Activated T-helper 2 cell treated with anti-CD3 and anti-CD28 coated beads, Interferon-gamma antibody, Interleukin-2, Interleukin-4, amounts not matched to agents 10 μg/mL and 5 μg/mL and 100 μg/mL, durations not matched to agents 14 hours and 24 hours and 36 hours (primary cell): ENCODE measurements at places on chromosomes 5 and 9. TPM values are rescaled to one million over a fixed set of nuclear protein-coding genes. Genes with fewer than 3 reads are reported as not detected.

GRCh38 chr5:21831145-21831787, 1021.9 kb downstream of the CDH12 start:
- DNase-seq, result no peak

DNA sequence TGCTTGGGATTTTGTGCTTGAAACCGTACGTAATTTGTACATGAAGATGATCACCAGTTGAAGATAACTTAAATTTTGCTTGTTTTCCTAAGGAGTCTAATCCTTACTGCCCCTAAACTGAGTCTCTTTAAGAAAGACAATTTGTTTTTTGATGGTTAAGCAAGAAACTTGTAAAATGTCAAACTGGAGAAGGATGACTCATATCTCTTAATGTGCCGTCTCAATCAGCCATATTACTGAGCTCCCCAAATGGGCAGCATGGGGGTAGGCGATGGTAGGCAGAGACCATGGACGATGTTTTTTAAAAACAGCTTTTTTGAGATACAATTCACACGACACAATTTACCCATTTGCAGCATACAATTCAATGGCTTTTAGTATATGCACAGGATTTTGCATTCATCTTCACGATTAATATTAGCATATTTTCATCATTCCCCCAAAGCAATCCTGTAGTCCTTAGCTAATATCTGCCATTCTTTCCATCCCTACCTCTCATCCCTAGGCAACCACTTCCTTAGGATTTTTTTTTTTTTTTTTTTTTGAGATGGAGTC, 14.3 kb downstream of the ARHGAP26 start:
- no peak for DNase-seq

GRCh38 chr5:170252720-170253350, 20.1 kb downstream of the C5orf58 start:
- no peak for DNase-seq

DNA sequence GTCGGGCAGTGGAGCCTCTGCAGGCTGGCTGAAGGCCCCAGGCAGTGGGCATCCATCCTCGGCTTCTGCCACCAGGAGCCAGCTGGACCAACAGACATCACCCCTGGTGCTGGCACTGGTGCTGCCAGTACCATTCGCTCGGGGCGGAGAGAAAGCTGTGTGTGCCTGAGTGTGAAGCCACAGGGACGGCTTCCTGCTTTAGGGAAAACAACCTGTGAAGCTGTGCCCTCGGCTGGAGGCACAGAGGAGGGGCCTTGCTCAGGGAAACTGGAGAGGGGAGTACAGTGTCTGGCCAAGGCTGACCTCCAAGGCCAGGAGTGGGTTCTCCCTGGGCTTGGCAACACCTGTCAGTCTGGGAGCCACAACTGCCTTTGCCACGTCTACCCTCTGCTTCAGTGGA, 38.3 kb downstream of the NEK6 start:
- no peak for DNase-seq

DNA sequence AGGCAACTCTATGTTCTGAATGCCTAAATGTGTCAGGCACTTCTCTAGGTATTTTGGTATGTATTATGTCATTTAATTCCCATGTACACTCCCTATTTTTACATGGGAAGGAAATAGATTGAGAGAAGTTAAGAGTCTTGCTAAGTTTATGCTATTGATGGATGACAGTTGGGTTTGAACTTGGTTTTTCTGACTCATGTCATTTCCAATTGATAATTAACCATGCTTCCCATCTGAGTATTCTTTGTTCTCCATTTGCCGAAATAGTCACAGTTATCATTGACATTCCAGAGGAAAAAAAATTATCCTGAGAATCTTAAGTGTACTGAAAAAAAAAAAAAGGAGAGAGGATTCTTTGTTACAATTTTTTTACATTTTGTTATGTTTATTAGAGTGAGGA, 23.1 kb upstream of the DMRTA1 start:
- no peak for DNase-seq

- DNase-seq, result no peak
These were observed 32.6 kb upstream of the TMEM250 start for GRCh38 chr9:136151214-136151804.

DNA sequence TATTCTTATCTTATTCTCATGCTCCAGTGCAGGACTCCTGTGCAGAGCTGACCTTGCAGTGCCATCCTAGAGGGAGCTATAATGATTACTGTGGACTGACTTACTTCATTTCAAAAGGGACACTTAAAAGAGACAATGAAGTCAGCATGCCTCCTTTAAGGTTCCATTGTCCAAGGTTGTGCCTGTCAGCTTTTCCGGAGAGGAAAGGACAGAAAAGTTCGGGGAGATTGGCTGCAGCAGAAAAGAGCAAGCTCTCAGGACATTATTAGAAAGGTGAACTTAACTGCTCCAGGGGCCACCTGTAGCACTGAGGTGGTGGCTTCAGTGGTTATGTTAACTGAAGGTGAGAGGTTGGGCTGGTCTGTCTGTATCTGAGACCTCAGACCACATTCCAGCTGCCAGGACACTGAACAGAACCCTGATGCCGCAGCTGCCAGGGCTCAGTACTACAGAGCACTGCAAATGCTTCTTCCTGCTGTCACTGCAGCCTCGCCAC, 112.9 kb downstream of the ST8SIA4 start:
- DNase-seq, result no peak

DNA sequence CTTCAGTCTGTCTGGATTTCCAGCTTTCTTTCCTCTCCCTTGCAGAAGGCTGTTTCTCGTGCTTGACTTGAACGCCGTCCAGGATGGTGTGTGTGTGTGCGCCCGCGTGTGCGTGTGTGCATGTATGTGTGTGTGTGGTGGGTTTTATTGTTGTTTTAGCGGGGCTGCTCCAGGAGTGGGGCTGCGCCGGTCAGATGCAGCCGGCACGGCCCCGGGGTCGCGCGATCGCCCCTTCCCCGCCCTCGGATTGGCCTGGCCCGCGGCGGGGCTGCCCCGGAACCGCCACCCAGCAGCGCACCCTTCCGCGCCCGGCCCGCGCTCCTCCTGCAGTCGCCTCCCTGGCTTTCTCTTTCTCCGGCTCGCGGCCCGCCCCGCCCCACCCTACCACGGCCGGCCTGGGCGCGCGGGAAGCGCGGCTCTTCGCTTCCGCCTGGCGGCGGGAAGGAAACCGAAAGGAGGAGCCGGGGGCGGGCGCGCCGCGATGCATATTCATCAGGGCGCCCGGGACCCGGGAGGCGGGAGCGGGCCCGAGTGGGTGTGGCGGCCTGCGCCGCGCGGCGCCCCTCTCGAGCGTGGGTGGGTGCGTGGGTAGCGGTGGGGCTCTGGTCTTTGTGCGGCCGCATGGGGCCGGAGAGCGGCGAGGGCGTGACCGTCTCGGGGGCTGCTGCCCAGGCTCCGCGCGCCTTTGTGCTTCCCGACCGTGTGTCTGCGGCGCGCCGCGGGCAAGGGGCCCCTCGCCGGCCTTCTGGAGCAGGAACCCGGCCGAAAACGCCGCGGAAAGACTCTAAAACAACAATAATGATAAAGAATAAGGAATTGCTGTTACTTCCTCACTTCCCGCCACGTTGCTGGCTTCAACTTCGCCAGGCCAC, 8.5 kb upstream of the NFIB start:
- peak; percentile 82 for DNase-seq

DNA sequence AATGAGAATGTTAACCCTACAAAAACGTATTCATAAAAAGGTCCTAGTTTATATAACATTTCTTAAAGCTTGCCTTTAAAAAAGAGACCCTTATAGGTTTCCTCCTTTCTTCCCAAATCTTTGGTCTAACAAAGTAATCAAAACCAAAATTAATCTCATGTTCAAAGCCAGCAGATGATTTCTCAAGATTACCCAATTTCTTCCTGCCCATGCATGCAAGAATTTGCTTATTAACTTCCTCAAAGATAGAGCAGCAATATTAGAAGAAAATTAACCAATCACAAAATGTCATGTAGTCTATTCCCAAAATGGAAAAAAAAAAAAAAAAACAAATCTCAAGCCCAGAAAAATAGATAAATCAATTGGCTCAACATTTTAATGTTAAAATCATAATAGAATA, 114.9 kb downstream of the MLLT3 start:
- DNase-seq, result no peak

DNA sequence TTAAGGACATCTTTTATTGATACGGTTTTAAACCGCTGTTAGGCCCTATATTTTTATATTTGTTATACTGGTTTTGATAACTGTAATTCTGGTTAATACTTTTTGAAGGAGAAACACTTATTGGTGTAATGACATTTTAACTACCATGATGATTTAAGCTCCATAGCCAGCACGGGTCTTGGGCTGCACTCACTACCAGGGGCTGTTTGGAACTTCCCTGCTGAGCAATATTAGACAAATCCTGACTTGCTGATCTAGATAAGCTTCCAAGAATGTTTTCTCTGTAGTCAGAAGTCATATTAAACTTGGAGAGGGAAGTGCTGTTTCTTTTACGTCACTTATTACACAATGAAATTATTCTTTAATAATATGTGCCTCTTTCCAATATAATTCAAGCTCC, 540.0 kb upstream of the GRAMD2B start:
- DNase-seq, result no peak

DNA sequence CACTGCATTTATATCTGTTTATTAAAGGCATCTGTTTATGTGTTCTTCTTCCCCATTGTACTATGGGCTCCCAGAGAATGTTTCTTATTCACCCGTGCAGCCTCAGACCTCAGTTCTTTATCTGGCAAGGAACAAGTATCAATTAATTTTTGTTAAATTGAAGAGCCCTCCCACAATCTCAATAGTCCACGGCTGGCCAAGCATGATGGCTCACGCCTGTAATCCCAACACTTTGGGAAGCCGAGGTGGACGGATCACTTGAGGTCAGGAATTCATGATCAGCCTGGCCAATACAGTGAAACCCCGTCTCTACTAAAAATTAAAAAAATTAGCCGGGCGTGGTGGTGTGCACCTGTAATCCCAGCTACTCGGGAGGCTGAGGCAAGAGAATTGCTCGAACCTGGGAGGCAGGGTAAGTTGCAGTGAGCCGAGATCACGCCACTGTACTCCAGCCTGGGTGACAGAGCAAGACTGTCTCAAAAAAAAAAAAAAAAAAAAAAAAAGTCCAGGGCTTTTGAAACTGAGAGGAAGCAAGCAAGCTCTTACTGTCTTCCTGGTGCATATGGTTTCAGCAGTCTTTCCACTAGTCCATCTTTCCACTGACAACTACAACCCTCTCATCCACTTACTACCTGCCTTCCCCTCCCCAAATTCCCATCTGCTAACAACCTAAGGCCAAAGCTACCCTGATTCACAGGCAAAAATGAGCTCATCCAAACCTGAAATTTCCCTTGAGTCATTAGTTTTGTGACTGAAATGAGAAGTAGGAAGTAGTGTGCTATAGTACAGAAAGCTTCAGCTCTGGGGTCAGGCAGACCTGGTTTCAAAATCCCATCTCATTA, 2.3 kb upstream of the HK3 start:
- no peak for DNase-seq

DNA sequence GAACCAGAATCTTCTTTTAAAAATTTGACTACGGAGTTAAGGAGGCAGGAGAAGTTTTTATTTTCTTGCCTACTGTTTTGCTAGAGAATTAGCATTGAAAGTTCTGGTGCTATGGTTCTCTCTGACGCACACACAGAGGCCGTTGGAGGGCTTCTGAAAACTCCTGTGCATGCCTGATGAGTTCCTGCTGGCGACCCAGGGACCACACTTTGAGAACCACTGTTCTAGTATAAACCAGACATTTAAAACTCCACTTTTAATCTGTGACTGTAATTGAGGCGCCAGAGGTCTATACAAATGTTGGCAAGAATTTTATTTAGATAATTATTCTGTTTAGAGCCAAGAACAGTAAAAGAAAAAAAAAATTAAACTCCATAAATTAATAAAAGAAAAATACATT, 99.5 kb upstream of the OTULINL start:
- DNase-seq, result no peak

DNA sequence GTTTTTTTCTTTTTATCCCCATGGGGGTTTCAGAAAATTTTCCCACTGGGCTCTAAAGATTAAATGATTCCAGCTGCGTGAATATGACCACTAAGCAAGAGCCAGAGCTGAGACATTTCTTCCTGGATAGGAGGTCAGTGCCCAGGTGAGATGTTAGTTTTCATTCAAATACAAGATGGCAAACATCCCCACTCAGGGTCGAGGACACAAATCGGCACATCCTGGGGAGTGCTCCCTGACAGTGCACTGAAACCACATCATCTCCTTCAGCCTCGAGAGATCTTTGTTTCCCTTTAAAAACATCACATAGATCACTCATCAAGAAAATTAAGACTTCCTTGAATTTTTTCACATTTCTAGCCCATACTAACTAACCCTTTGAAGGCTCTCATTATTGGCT, 273.2 kb upstream of the PANK3 start:
- DNase-seq, result no peak

- no peak for DNase-seq
These were observed 215.2 kb upstream of the SNX2 start for GRCh38 chr5:122559676-122560075.

- DNase-seq, result no peak
These were observed 10.8 kb downstream of the CETN3 start for GRCh38 chr5:90398726-90399125.

GRCh38 chr9:75658301-75658905, 232.1 kb upstream of the PCSK5 start:
- DNase-seq, result no peak

DNA sequence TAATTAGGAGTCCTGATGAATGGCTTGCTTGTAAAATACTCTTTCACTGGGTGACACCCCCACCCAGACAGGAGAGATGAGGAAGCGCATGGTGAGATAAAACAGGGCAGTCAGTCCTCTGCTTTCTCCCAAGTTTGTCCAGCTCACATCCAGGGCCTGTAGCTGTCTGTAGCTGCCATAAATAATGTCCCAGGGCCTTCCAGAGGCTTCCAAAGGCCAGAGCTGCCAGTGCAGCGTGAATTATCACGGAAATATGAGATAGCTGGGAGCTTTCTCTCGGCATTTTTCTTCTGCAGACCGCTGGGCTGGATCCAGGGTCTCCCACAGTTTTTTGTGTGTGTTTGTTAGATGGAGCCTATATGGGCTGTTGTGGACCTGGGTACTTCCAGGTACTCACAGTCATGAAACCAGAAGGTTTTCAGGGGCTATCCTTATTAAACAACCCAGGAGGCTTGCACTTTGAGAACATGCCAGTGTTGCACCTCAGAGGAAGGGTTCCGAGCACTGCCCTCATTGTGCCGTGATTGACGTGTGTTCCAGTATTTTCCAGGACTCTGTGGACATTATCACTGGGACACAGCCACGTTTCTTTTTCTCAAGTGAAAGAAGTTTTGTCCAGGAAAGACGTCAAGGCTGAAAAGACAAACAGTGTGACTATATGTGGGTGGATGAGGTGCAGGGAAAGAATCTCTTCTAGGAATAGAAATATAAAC, 117.5 kb downstream of the FGF1 start:
- no peak for DNase-seq

Gene TAF11L5
- not detected in 2 replicates for total RNA-seq

Gene PTRH1
- total RNA-seq, result 20.1 and 21.5 TPM in 2 replicates

Gene PRLR
- not detected in 2 replicates for total RNA-seq

Gene PPP3R2
- not detected in 2 replicates for total RNA-seq

Gene FOXD4L5
- total RNA-seq, result 0.09 and 0.23 TPM in 2 replicates

Gene CD14
- 0.39 TPM in 2 replicates for total RNA-seq

Gene ENTPD2
- not detected in 2 replicates for total RNA-seq

Gene TLX3
- not detected in 2 replicates for total RNA-seq

Gene SMAD5
- total RNA-seq, result 19.7 and 21.7 TPM in 2 replicates

Gene PSAT1
- total RNA-seq, result 66.5 and 67.6 TPM in 2 replicates

Gene CCNI2
- total RNA-seq, result 7.6 and 7.7 TPM in 2 replicates
